ENCODE measurements at places on chromosomes 6 and 20.

DNA sequence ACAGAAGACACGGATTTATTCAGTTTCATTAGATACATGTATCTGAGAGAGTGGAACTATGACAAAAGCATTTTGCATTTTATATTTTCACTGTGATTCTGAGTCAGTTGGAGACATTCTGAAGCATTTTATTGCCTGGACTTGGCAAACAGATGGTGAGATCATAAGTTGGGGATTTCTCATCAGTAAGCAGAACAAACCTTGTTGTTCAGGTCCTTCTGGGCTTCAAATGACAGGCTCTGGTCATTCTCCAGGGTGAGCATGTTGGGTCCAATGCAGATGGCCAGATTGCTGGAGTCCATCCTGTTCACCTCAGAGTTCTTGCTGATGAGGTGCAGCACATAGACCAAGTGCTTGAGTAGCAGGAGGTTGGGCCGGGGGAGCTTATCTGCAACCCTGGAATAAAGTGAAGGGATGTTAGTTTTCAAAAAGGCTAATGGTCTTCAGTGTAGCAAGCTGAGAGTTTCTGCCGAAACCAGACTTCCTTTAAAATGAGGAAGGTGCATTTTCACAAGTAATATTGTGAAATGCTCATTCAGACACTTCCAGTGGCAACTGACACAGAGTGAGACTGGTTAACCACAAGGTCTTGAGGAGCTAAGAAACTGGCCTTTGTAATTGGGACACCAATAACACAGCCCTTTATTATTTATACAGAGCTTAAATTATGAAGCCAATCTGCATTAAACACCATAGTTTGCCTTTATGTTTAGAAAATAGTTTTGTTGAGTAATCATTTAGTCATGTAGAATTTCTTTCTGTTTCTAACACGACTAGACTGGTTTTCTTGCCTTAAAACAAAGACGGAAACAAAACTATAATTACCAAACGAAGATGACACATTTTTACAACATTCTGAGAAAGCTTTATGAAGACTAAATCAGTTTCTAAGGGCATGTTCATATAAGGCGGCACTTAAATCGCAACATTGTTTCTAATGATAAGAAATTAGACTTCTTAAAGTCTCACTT is 5.6 kb downstream of the TAGAP start:
- peak; percentile 58 for DNase-seq

DNA sequence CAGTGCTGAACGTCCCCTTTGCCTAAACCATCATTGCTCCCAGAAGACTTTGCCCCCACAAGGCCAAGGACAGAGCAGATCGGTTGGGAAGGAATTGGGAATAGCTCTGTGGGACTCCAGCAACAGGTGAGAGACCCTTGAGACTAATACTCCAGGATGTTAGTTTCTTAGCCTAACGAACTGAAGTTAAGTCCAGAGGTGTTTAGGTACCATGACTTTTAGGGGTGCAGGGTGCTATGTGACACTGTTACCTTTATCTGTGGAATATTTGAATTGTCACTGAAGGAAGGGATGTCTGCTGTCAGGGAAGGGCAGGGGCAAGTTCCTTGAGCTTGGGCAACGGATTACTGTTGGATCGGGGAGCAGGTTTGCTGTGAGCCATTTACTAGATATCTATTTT is 1.9 kb downstream of the BLCAP start:
- no peak for DNase-seq

- DNase-seq = no peak
Measured at GRCh38 chr20:24950836-24951525, 1.9 kb downstream of the CST7 start.

GRCh38 chr20:3209946-3210317 is 634 bp downstream of the ITPA start:
- no peak for DNase-seq

DNA sequence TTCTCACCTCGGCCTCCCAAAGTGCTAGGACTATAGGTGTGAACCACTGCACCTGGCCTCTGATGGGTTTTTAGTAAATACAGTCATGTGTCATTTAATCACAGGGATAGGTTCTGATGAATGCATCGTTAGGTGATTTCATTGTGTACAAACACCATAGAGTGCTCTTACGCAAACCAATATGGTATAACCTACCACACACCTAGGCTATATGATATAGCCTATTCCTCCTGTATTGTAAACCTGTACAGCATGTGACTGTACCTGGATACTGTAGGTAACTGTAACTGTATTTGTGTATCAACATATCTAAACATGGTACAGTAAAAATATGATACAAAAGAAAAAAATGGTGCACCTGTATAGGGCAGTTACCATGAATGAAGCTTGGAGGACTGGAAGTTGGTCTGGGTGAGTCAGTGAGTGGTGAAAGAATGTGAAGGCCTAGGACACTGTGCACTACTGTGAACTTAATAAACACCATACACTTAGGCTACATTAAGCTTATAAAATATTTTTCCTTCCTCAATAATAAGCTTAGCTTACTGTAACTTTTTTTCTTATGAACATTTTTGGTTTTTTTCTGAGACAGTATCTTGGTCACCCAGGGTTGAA is 10.0 kb downstream of the BICRAL start:
- no peak for DNase-seq

GRCh38 chr20:22027423-22027822 is 322.0 kb downstream of the PAX1 start:
- no peak for DNase-seq

- DNase-seq = no peak
Measured at GRCh38 chr6:29559524-29560287, at the start of gene UBD. Gene UBD, minus strand, starts transcription at chr6:29559732. Its CDS starts 31 bp downstream, at chr6:29559701.

DNA sequence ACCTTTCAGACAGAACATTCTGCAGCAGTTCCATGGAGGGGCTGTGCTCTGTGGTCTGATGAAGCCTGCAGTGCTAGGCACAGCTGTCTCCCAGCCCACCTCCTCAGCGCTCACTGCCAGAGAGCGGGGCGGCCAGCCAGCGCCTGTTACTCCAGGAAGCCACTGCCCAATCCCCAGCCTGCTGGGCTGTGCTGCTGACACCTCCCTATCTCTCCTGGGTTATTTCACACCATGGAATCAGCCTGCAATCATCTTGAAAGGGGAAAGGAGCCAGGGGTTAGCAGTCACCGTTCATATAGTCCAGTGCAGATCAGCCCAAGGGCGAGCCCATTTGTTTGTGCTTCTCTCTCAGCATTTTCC is 46.3 kb upstream of the NHSL1 start:
- peak; percentile 60 for DNase-seq

DNA sequence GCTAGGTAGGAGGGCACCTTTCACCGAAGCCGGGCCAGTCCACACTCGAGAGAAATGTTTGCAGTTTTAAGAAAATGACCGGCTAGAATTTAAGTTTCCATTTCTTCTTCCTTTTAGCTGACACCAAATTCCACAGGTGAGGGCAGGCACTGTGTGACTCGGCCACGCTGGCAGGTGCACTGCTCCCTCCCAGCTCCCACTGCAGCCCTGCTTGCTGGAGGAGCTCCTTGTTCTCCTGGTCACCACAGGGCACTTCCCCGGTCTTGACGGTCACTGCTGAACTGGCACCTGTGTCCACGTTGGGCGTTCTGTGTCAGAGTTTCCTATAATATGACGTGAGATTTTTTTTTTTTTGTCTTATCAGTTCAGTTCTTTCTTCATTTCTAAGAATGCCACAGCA is 3.6 kb upstream of the KIF25 start:
- no peak for DNase-seq

GRCh38 chr6:45803071-45803470 is 212.6 kb downstream of the CLIC5 start:
- DNase-seq = no peak
